Stimulated activated CD4-positive, alpha-beta T cell treated with anti-CD3 and anti-CD28 coated beads, Interleukin-2, amount 100 ng/mL, for 48 hours (primary cell): ENCODE measurements at places on chromosomes 11 and 22.

DNA sequence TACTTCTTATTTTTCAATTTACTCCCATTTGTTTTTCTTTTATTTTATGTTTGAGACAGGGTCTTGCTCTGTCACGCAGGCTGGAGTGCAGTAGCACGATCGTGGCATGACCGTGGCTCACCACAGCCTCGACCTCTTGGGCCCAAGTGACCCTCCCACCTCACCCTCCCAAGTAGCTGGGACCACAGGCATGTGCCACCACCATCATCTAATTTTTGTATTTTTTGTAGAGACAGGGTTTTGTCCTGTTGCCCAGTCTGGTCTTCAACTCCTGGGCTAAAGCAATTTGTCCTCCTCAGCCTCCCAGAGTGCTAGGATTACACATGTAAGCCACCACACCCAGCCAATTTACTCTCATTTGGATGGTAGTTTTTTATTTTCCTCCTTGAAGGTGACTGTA, 679.3 kb upstream of the CCDC179 start:
- DNase-seq = no peak

DNA sequence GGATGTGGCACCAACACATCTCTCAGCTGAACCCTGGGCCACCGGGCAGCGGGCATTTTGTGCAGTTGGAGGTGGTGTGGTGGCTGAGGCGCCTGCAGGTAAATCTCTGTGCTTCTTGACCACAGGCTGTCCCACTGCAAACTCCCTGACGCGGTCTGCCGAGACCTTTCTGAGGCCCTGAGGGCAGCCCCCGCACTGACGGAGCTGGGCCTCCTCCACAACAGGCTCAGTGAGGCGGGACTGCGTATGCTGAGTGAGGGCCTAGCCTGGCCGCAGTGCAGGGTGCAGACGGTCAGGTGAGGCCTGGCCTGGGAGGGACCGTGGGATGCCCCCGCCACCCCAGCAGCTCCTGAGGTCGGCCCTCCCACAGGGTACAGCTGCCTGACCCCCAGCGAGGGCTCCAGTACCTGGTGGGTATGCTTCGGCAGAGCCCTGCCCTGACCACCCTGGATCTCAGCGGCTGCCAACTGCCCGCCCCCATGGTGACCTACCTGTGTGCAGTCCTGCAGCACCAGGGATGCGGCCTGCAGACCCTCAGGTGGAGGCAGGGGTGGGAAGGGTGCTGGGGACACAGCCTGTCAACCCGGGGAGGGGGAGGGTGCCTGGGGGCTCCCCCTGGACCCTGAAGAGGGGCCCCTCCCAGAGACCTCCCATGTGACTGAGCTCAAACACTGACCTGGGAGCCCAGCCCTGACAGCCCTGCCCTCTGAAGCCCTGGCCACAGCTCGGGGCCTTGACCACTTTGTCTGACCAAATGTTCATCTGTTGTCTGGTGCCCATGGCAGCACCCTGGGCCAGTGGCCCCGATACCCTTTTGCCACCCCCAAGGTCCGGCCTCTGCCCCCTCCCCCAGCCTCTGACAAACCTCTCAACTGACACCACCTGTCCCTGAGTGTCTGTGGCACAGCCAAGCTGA, 4.6 kb upstream of the PGGHG start:
- no peak for DNase-seq

DNA sequence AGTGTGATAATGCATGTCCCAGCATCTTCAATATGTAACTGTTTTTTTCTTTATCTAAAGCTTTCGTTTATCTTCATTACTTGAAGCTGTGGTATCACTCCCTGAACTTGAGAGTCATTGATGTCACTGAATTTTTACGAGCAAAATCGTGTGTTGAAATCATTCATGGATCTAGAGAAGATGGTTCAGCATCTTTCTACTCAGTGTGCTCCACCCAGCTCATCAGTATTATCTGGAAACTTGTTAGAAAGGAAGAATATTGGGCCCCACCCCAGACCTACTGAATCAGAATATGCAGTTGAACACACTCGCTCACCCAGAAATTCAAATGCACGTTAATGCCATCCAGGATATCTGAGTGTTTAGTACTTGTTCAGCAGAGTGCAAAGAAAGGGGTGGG, 8.3 kb downstream of the CDON start:
- DNase-seq = no peak

GRCh38 chr11:6734616-6735015, 37.2 kb downstream of the OR2AG2 start:
- no peak for DNase-seq

DNA sequence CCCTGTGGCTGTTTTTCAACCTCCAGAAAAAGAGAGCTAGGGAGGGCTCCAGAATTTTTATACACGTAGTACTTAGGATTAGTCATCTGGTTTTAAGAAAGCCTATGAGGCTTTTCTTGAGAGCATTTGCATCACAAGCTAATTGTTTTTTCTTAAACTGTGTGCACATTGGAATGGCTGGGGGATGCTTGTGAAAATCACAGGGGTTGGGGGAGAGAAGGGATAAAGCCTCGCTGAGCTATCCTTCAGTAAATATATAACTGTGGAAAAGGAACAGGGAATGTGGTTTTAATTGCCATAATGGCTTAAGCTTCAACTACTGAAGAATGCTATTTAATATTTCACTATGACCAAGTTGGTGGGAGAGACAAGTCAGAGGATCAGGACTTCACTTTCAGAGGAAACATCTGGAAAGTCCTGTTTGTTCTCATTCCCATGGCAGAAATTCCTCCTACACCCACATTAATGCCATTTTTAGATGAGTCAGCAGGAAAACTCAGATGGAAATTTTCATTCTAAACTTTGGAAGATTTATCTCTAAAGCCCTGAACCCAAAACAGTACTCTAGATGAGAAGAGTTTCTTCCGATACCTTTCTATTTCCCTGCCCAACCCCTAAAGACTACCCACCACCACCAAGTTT, 591.3 kb downstream of the LRRC4C start:
- no peak for DNase-seq

DNA sequence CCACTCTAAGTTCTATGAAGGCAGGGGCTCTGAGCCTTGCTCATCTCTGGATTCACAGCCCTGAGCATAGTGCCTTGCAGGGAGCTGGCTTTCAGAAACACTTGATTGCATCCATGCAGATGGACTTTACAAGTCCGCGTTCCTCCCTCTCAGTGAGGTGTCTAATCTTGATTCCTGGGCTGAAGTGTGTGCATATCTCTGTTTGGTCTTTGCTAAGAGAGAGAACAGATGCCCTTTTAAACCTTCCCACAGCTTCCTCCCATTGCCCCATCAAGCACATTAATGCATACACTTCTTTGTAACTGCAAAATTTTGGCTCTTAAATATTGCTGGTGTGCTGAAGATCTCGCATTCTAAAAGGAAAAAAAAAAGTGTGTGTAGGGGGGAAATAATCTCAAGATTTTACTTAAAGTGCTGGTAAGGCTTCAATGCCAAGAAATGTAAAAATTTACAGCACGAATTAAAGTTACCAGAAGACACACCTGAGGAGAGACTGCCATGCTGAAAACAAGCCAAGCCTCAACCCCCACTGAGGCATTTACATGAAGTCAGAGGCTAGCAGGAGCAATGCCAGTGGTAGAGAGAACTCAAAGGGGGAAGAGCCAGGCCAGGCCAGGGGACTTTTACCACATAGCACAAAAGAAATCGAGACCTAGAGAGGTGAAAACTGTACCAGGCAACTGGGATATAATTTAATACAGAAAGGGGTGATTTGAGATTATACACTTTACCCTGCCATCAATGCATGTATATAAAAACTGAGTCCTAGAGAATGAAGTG, 492.1 kb downstream of the SOX6 start:
- DNase-seq = no peak

GRCh38 chr11:10918698-10919097, 60.8 kb upstream of the ZBED5 start:
- DNase-seq = no peak

GRCh38 chr22:47284360-47284759, 521.9 kb downstream of the TBC1D22A start:
- DNase-seq = no peak

GRCh38 chr11:92480499-92480898, 255.9 kb downstream of the FAT3 start:
- DNase-seq = no peak

DNA sequence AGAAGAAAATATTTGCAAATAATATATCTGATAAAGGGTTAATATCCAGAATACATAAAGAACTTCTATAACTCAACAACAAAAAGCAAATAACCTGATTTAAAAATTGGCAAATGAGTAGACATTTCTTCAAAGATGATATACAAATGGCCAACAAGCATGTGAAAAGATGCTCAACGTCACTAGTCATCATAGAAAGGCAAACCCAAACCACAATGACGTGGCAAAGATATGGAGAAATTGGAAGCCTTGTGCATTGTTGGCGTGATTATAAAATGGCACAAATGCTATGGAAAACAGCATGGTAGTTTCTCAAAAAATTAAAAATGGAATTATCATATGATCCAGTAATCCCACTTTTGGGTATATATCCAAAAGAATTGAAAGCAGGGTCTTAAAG, 466.3 kb downstream of the TBC1D22A start:
- DNase-seq = no peak

- peak; percentile 61 for DNase-seq
Measured at GRCh38 chr22:40024201-40025061, 29.7 kb downstream of the FAM83F start.

GRCh38 chr11:62830904-62831519, 839 bp downstream of the STX5 start:
- no peak for DNase-seq

DNA sequence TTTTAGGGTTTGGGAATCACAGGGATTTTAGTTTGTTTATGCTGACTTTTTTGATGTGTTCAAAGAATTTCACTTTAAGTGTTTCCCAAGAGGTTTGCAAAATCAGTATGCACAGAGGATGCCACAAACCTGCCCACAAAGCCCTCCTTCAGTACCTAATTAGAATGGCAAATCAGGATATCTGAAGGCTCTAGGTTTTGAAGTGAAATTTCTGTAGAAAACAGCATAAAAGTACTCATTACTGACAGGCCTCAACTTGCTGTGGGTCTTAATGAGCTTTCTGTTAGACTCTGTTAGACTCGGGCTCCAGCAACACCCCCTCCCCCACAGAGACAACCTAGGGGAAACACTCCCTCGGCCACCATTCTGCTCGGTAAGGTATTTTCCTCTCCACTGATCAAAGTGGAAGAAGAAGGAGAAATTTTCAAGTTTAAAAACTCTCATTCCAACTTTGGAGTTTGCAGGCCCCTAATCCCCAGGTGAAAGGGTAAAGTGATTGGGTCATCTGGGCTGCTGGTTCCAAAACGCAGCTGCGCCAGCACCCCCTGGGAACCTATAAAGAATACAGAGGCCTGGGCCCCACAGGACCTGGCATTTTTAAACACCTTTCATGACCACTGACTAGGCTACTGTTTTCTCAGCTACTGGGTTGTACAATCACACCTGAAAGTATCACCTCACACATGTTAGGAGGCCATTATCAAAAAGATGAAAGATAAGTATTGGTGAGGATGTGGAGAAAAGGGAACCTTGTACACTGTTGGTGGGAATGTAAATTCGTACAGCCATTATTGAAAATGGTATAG, 67.5 kb downstream of the PLEKHA7 start:
- no peak for DNase-seq

- no peak for DNase-seq
Measured at GRCh38 chr11:44779736-44780520, 53.2 kb downstream of the TSPAN18 start.

GRCh38 chr11:35914816-35915215, 29.0 kb upstream of the LDLRAD3 start:
- DNase-seq = no peak

- peak; percentile 47 for DNase-seq
Measured at GRCh38 chr11:3905080-3905953, 49.9 kb downstream of the STIM1 start.

DNA sequence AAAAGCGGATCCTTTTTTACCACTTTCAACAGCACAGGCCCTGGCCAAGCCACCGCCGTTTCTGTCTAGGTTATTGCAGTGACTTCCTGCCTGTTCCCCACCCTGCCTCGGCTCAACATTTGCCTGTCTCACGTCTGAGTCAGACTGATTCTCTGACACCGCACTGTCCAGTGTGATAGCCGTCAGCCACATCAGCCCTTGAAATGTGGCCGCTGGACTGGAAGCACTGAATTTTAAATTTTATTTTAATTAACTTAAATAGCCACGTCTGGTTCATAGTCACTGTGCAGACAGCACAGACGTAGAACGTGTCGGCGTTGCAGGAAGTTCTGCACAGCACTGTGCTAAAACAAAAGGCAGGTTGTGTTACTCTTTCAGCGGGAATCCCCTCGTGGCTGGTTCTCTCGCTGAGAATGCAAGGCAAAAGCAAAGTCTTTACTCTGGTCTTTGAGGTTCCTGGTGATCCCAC, 56.3 kb upstream of the ADSL start:
- peak; percentile 43 for DNase-seq

- DNase-seq = no peak
Measured at GRCh38 chr11:81825346-81825745, 908.3 kb downstream of the FAM181B start.

DNA sequence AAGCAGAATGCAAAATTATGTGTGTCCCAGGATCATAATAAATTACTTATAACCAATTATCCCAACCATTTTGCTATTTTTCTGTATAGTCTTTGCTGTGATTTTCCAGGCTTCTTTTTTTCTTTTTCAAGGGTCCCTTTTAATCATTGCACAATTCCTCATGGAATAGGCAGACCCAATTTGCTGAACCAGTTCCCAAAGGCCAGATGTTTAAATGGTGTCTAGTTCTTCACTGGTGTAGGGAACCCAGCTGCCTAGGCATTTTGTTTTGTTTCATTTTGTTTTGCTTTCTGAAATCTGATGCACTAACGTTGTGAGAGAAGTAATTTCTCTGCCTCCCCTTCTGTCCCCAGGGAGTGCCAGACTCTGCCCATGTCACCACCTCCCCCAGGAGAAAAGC, 60.4 kb downstream of the CHST1 start:
- no peak for DNase-seq

DNA sequence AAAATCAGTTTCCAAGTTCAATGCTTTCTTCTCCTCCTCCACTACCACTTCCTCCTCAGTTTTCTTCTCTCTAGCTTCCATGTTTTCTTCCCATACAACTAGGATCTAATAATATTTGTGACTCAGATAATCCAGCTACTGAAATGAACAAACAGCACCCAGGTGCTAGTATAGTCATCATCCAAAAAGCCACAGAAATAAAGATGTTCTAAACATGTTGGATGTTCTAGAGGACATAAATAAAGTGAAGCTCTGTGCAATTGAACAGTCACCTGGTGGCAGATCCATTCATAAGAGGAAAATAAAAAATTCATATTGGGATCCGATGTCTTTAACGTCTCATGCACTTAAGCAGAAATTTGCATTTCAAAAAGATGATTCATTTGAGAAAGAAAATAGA, 142.8 kb downstream of the ENTHD1 start:
- no peak for DNase-seq

- no peak for DNase-seq
Measured at GRCh38 chr11:112734207-112734606, 227.0 kb upstream of the NCAM1 start.

GRCh38 chr22:41928593-41929417, 2.2 kb upstream of the TNFRSF13C start:
- no peak for DNase-seq
